ENCODE measurements at places on chromosomes 3 and 15.

- no peak for DNase-seq
Measured at GRCh38 chr3:183637106-183637486, 1.7 kb downstream of the KLHL24 start.

DNA sequence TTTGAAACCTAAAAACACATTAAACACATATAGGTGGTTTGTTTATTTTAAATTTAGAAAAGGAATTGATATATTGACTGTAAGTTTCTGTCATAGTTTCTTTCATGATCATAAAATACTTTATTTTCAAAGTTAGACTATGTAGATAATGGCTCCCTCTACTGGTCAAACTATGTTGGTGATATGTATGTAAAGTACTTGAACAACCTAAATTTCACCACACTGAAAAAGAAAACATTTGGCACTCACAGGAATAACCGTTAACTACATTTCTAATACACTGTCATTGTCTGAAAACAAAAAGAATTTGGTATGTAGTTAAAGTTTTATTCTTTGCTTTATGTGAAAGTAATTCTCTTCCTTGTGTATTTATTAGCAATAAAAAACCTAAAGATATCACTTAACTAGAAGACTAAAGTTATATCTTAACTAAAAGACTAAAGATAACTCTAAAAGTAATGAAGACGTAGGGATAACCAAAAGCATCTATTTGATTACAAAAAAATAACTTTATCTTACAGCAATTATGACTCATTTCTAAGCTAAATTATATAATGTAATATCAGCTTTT is 427.5 kb downstream of the VGLL3 start:
- peak; percentile 15 for DNase-seq

- no peak for DNase-seq
Measured at GRCh38 chr3:179318876-179319275, 4.0 kb upstream of the ZNF639 start.

- DNase-seq = peak; percentile 96
Measured at GRCh38 chr3:31235062-31235700, 297.5 kb upstream of the STT3B start.

DNA sequence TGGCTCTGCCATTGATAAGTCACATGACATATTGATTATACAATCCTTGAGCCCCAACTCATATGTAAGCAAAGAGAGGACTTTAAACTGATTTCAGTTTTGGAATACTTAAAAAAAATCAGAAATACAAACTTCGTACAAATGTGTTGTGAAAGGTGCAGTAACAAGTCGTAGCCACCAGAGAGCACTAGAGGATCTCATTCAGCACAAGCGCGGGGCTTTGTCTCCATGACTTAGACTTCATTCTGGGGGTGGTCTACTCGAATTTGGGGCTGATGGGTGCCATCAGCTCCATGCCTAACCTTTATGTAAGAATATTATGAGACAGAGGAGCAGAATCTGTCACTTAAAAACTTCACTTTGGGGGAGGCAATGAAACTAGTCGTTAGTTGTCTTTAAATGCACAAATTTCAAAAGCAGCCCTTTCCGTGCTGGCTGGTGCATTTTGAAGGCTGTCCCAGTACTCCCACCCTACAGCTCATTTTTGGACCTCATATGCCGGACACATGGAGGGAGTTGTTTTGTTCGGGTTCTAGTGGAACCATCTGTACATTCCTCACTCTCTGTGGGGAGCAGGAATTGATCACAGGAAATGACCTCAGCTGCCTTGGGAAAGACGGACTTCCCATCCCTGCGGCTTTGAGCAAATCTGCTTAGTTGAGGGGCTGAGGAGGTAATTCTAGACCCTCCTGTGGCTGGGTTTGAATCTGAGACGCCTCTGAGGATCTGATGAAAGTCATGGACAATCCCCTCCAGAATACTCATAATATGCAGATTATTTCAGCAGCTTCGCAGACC is 27.5 kb upstream of the MASP1 start:
- peak; percentile 52 for DNase-seq

GRCh38 chr3:172332256-172333041 is 115.8 kb downstream of the GHSR start:
- DNase-seq = peak; percentile 54

All from LHCN-M2 (cell line).